ENCODE measurements at places on chromosomes 2 and 18. TPM values are rescaled to one million over a fixed set of nuclear protein-coding genes. Genes with fewer than 3 reads are reported as not detected.

The HJURP gene
- total RNA-seq = 7.9 TPM

The GPBAR1 gene
- 1.2 TPM for total RNA-seq

The CKAP2L gene
- 4.9 TPM for total RNA-seq

The NCKAP1 gene
- 112 TPM for total RNA-seq

The ETAA1 gene
- total RNA-seq = 21.6 TPM

The PRSS56 gene
- not detected for total RNA-seq

The NRP2 gene
- 2.4 TPM for total RNA-seq

The PTPN18 gene
- 31.0 TPM for total RNA-seq

The CDCA7 gene
- total RNA-seq = 3.1 TPM

The ZBTB7C gene
- not detected for total RNA-seq

The PAX8 gene
- total RNA-seq = 1.6 TPM

The POTEC gene
- not detected for total RNA-seq

The C2orf66 gene
- 0.11 TPM for total RNA-seq

The AGXT gene
- total RNA-seq = not detected

The SLC30A3 gene
- 0.11 TPM for total RNA-seq

The LRP2 gene
- total RNA-seq = not detected

The SERPINB11 gene
- total RNA-seq = not detected

The TUBB8B gene
- not detected for total RNA-seq

The MC2R gene
- total RNA-seq = not detected

The SCTR gene
- not detected for total RNA-seq

The ANKRD62 gene
- not detected for total RNA-seq

The IL1F10 gene
- not detected for total RNA-seq

The ZSWIM2 gene
- total RNA-seq = not detected

The WBP1 gene
- total RNA-seq = 130 TPM

The GATA6 gene
- 0.11 TPM for total RNA-seq

The IL1RN gene
- total RNA-seq = 5.1 TPM

The FEV gene
- total RNA-seq = not detected

The EML6 gene
- 0.79 TPM for total RNA-seq

The SLC5A7 gene
- not detected for total RNA-seq

The SCYGR7 gene
- total RNA-seq = not detected

The CRYGC gene
- not detected for total RNA-seq

The CROCC2 gene
- not detected for total RNA-seq

The SPC25 gene
- total RNA-seq = 3.0 TPM

The MARCO gene
- total RNA-seq = not detected

The GPR55 gene
- total RNA-seq = not detected

The CCDC74B gene
- total RNA-seq = 4.7 TPM

The MGAT4A gene
- total RNA-seq = 0.33 TPM

The OSR1 gene
- total RNA-seq = 114 TPM

The ANO7 gene
- not detected for total RNA-seq

The AQP12A gene
- total RNA-seq = not detected

The ZSCAN30 gene
- 15.2 TPM for total RNA-seq

The OSBPL1A gene
- total RNA-seq = 33.9 TPM

The LYG1 gene
- total RNA-seq = 0.79 TPM

The ELMOD3 gene
- 25.5 TPM for total RNA-seq
